ENCODE measurements at places on chromosomes 5 and 9.

GRCh38 chr5:38273626-38274025 lies 15.3 kb downstream of the EGFLAM start:
- no peak for DNase-seq

DNA sequence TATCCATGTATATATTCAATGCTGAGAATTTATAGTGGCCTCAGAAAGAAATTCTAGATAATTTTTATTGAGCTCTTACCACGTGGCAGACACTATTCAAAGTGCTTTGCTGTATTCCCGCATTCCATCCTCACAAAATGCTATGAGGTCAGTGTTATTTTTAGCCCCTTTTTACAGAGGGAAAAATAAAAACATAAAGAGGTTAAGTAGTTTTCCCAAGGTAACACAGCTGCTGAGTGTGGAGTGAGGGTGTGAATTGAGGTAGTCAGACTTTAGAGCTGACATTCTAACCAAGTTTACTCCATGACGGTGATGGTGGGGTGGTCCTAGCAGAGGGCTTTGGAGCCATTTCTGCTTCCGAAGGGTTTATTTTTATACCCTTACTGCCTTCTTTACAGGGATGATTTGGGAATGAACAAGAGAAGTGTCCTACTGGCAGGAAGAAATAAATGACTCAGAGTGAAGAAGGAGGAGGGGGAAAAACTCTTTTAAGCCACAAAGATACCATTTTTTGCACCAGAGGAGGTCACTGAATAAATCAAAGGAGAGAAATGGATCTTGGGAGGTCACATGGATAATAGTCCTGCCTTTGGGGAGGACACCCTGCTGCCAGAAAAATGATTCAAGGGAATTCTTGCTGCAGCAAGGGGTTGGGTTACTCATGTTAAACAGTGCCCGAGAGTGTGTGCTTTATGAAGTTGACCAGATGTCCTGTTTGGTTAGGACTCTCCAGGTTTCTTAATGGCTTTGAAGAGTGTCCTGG lies 76.1 kb downstream of the HMHB1 start:
- no peak for DNase-seq

DNA sequence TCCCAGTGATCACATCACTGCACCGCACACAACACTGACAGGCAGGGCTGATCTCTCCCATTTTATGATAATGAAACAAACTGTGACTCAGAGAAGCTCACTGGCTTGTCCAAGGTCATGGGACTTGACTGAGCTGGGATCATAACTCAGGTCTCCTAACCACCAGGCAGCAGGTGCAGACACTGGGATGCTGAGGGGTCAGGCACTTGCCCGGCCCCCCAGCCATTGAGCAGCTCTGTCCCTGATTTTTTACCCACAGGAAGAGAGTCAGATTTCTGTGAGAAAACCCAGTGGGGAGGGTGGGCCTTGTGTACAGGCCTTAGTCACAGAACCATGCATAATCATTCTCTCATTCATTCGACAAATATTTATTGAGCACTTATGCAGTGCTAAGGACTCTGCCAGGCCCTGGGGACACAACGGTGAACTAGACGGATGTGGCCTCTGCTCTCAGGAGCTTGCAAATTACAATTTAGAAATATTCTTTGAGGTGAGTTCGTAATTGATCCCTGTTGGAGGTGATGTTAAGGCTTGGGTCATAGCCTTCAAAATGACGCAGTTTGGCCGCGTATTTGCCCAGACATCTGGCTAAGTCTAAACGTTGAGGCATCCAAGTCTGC lies 54.5 kb upstream of the TGFBR1 start:
- DNase-seq, result no peak

GRCh38 chr9:8733131-8733954 lies 933.8 kb upstream of the DMAC1 start:
- DNase-seq, result no peak

DNA sequence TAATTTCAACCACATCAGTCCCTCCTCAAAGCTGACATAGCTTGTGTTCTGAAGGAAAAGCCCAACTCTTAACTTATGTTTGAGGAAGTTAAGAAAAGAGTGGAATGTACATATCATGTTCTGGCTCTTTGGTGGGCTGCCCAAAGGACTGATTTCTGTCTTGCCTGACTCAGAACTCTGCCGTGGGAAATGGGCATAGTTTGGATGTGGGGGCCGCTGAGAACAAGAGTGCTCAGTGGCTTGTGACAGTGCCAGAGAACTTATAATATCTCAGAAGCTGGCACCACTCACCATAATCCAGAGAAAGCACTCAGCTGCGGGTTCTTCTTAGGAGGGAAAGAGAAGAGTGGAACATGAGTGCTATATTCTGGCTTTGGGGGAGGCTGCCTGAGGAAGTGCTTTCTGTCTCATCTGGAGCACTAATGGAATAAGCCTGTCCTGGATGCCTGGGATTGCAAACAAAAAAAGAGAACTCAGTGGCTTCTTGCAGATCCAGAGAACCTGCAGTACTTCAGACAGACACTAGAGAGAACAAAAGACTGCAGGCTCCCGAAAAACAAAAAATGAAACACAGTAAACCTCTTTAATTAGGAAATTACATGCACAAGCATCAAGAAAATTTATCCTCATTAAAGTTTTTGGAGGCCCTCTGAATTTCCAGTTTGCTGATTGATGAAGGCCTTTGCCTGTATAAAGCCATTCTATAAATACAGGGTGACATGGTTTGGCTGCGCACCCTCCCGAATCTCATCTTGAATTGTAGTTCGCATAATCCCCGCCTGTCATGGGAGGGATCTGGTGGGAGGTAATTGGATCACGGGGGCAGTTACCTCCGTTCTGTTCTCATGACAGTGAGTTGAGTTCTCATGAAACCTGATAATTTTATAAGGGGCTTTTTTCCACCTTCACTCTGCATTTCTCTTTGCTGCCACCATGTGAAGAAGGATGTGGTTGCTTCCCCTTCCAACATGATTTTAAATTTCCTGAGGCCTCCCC lies 207.0 kb downstream of the DMAC1 start:
- DNase-seq, result no peak

GRCh38 chr9:135173066-135173465 lies 85.6 kb downstream of the OLFM1 start:
- DNase-seq, result no peak

GRCh38 chr5:112014783-112015395 lies 257.9 kb upstream of the NREP start:
- no peak for DNase-seq

All from CD8-positive, alpha-beta memory T cell (primary cell).